ENCODE measurements at places on chromosomes 5 and 9. TPM values are rescaled to one million over a fixed set of nuclear protein-coding genes. Genes with fewer than 3 reads are reported as not detected.

The LECT2 gene
- total RNA-seq = not detected

- H3K4me1 ChIP-seq = no peaks in the 10 kb centered on the region
- H3K4me3 ChIP-seq = no peak overlapping the region
- H3K36me3 ChIP-seq = no peaks in the 10 kb centered on the region
- no peak overlapping the region for H3K27ac ChIP-seq
- H3K27me3 ChIP-seq = no peaks in the 10 kb centered on the region
- no peak for DNase-seq
These were observed 42.5 kb upstream of the SPATA31E1 start for GRCh38 chr9:87840134-87840533.

- no peak overlapping the region for H3K4me3 ChIP-seq
- H3K27me3 ChIP-seq = no peaks in the 10 kb centered on the region
- H3K4me1 ChIP-seq = no peaks in the 10 kb centered on the region
- H3K27ac ChIP-seq = no peak overlapping the region
- no peaks in the 10 kb centered on the region for H3K36me3 ChIP-seq
- no peak for DNase-seq
These were observed 43.2 kb upstream of the AKNA start for GRCh38 chr9:114431003-114431402.

DNA sequence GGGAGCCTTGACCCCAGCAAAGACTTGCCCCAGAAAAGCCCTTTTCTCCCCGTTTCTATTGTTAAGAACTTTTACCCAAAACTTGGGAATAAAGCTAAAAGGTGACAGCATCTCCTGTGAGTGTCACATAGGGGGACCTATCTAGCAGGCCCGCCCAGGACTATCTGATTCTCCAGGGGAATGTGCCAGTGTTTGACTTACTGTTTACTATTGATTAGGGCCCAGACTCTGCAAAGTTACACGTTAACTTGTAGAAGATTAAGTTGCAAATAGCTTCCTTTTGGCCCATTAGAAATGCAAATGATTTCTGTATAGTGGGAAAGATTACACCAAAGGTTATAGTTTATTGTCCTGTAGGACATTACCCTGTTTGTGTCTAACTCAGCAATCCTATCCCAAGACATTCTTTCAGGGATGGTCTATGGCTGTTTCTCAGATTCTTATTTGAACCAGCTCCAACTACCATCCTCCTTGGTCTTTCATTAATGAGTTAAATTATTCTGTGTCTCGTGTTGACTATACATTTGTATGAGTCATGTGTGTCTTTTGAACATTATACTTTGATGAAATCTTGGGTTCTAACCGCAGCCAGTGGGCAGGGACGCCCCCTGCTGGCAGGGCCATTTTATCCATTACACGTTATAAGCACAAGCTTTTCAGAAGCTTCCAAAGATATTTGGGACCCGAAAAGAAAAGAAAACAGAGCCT, 60.7 kb downstream of the HRH2 start:
- H3K4me1 ChIP-seq = no peaks in the 10 kb centered on the region

GRCh38 chr9:120242116-120242811, 337.7 kb downstream of the CDK5RAP2 start:
- DNase-seq = no peak
- H3K4me1 ChIP-seq = no peaks in the 10 kb centered on the region
- H3K27me3 ChIP-seq = no peaks in the 10 kb centered on the region
- no peak overlapping the region for H3K4me3 ChIP-seq

GRCh38 chr9:4734150-4734549, 6.9 kb downstream of the AK3 start:
- no peak for DNase-seq
- no peaks in the 10 kb centered on the region for H3K27me3 ChIP-seq
- peaks cover 21% of the 10 kb centered on the region for H3K4me1 ChIP-seq
- peaks cover 3% of the 10 kb centered on the region for H3K36me3 ChIP-seq

DNA sequence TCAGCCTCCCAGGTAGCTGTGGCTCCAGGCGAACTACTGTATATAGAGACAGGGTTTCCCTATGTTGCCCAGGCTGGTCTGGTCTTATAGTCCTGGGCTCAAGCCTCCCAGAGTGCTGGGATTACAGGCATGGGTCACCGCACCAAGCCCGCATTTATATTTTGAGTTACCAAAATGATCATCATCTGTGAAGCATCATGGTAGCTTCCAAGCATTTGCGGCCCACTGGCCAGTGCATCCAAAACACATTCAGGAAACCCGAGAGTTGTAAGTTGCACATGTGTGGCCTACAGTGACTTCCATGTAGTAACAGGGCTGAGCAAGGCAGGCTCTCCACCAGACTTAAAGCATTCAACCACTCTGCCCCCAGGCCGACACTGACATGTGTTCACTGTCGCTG, 2.3 kb downstream of the BRD3OS start:
- H3K27ac ChIP-seq = no peak overlapping the region
- DNase-seq = no peak
- no peaks in the 10 kb centered on the region for H3K4me1 ChIP-seq
- no peaks in the 10 kb centered on the region for H3K27me3 ChIP-seq

GRCh38 chr5:137122075-137122474, 377.1 kb downstream of the SPOCK1 start:
- H3K36me3 ChIP-seq = no peaks in the 10 kb centered on the region
- no peak overlapping the region for H3K4me3 ChIP-seq
- no peak overlapping the region for H3K27ac ChIP-seq
- no peak for DNase-seq

DNA sequence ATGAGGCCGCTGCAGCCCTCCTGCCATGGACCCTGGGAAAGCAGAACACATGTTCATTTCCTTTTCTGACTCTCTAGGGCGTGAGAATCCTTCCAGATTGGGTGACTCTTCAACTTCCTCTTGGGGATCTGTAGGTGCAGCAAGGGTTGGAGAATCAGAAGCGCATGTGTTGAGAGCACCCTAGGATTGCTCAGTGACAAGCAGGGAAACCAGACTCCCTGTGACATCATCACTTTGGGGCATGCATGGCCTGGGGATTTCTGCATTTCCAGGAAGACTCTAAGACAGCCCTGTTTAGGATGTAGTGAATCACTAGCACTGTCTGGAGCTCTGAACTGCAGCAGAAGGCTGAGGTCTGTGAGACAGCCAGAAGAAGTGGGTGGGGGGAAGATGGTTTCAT, 15.1 kb upstream of the LCP2 start:
- H3K27ac ChIP-seq = peak overlapping the region; percentile 74
- no peaks in the 10 kb centered on the region for H3K36me3 ChIP-seq
- peaks cover 48% of the 10 kb centered on the region for H3K4me1 ChIP-seq
- no peaks in the 10 kb centered on the region for H3K27me3 ChIP-seq
- no peak overlapping the region for H3K4me3 ChIP-seq

DNA sequence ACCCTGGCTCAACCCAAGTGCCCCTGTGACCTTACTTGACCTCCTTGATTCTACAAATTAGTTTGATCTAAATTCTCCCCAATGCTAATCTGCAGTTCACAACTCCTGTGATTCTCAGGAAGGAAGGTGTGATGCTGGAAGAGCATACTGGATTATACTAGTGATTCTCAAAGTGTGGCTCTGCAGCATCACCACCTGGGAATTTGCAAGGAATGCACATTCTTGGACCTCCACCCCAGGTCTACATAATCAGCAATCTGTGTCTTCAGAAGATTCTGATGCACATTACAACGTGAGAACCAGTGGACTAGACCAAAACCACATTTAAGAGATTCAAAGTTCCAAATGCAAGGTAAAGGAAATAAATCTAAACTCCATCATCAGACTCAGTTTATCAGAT, 198.6 kb downstream of the AGTPBP1 start:
- no peak for DNase-seq
- H3K27ac ChIP-seq = no peak overlapping the region
- no peaks in the 10 kb centered on the region for H3K4me1 ChIP-seq
- H3K27me3 ChIP-seq = no peaks in the 10 kb centered on the region

DNA sequence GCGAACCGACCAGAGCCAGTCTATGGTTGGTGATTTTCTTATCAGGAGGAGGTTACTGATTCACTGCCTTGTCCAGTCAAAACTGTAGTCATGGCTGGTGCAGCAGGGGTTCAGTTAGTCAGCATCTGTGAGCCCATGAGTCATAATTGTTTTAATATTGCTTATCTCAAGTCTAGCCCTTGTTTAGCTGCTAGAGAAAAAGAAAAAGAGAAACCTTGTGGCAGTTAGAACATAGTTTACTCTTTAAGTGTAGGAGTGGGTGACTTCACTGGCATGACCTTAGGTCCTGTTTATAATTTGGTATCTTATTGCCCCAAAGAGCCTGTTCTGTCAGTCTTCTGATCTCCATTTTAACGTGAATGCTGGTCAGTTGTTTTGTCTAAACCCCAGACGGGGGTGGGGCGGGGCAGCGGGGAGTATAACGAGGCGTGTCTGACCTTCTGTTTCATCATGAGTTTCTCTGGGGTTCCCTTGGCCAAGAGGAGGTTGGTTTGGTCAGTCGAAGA, 76.9 kb upstream of the NFIL3 start:
- no peak for DNase-seq
- no peak overlapping the region for H3K4me3 ChIP-seq
- no peaks in the 10 kb centered on the region for H3K4me1 ChIP-seq
- H3K27ac ChIP-seq = no peak overlapping the region
